Choroid plexus epithelial cell (primary cell): ENCODE measurements at places on chromosomes 2 and 18.

GRCh38 chr2:268323-268722 is 3.6 kb downstream of the ACP1 start:
- DNase-seq: no peak

DNA sequence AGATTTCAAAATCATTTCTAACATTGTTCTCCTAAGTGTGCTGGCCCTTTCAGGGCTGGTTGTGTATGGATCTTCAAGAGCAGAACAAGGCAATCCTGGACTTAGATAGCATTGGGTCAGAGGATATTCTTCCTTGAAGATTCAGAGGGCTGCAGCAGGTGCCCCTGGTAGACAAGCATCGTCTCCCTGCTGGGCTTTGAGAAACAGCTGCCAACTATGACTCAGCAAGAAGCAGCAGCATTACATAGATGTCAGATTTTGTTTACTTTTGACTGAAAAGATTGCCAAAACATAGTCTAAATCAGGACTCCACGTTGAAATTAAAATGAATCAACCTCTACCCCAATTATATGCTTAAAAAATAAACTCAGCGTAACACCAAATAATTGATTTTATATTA is 618.8 kb downstream of the SOCS6 start:
- DNase-seq: peak; percentile 40

DNA sequence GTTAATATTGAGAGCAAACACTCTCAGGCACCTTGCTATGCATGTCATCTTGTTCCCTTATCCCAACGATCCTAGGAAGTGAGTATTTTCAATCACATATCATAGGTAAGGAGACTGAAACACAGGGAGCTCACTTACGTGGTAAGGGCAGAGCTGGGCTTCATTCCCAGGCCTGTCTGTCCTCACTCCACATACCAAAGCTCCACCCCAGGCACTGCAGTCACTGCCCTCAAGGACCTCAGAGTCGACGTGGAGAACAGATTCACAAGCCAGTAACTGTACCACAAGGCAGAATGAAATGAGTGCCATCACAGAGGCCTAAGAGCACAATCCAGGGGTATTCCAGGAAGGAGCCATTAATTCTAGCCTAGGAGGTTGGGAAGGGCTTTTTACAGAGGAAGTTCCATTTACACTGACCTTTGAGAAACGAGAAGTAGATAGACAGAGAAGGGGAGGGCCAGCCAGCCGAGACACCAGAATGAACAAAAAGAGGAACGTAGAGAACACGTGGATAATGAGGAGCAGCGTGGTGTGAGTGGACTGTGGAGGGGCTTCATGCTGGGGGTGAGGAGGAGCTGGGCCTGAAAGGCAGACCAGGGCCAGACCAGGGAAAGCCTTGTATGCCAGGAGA is 48.6 kb downstream of the KIAA2012 start:
- no peak for DNase-seq

DNA sequence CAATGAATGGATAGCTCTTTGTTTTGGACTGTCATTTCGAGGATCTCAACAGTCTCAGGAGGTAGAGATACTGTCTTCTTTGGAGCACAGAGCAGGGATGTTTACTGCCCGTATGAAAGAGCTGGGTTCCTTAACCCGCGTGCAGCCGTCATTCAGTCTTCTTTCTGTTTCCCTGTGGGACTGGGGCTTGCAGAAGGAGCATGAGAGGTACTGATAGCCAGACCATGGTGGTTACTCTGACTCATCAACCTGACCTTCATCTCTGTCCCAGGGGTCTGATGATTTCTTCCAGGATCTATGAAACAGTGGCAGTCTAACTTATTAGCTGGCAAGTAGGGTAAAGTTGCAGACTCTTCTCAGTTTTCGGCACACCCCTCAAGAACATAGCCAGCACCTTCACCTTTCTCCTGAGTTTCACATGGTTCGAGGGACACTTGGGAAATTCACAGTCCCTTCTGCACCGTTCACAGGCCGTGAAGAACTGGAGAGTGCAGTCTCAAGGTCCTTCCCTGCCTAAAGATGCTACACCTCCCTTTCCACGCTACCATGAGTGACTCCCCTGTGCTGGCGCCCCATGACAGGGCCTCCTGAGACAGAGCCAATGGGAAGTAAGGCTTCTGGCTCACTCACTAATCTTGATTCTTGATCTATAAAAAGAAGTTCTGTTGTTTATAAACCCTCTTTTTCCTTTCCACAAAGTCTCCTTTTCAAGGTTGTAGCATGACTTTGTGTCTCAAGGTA is 226.2 kb downstream of the MC4R start:
- peak; percentile 34 for DNase-seq

DNA sequence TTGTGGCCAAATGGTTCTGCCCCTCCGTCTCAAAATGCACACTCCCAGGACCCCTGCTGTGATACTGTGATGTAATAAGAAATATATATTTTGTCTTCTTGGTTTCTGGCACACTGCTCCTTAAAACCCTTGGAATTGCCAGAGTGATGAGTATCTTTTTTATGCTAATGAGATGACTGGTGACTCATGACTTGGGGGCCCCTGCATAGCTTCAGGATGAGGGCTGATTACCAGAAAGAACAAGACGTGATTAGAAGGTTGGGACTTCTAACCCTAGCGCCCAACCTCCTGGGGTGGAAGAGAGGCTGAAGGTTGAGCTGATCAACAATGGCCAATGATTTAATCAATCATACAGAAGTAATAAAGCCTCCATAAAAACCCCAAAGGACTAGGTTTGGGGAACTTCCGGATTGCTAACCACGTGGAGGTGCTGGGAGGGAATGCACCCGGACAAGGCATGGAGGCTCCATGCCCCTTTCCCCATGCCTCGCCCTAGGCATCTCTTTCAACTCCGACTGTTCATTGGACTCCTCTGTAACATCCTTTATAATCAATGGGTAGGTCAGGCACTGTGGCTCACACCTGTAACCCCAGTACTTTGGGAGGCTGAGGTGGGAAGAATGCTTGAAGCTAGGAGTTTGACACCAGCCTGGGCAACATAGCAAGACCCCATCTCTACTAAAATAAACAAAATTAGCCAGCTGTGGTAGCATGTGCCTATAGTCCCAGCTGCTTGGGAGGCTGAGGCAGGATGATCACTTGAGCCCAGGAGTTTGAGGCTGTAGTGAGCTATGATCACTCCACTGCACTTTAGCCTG is 89.1 kb downstream of the HS1BP3 start:
- peak; percentile 90 for DNase-seq
